Upper lobe of right lung (tissue), 1 donor: ENCODE measurements at places on chromosomes 6 and 20. TPM values are rescaled to one million over a fixed set of nuclear protein-coding genes. Genes with fewer than 3 reads are reported as not detected.

Gene PGC
- 1,050 TPM for total RNA-seq

Gene MYBL2
- total RNA-seq: 1.0 TPM

Gene PDSS2
- total RNA-seq: 16.2 TPM

Gene SAMD10
- 4.3 TPM for total RNA-seq

Gene B3GALT4
- total RNA-seq: 16.8 TPM

Gene OTOR
- total RNA-seq: not detected

Gene TRIM31
- total RNA-seq: 0.35 TPM

GRCh38 chr6:45116714-45117410 lies 211.3 kb upstream of the RUNX2 start:
- DNase-seq: no peak

- DNase-seq: peak; percentile 76
Observed at GRCh38 chr20:41029150-41029901, 704 bp downstream of the TOP1 start.

GRCh38 chr6:40341726-40342125 lies 245.4 kb downstream of the LRFN2 start:
- DNase-seq: no peak

DNA sequence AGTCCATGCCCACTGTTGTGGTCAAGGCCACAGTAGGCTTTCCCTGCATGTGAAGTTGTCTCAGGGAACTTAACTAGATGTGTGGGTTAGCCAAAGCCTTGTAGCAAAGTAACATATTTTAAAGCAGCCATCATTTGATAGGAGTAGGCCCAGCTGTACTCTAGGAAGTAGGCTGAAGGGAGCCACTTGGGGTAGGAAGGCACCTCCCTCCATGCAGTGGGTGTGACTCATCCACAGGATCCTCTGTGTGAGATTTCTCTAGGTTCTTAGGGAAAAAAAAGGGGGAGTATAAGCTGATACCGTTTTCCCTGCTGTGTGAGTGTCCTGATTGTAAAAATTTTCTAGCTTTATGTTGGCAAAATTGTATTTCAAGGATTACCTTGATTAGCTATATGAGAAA lies 44.7 kb downstream of the VAPB start:
- DNase-seq: no peak

DNA sequence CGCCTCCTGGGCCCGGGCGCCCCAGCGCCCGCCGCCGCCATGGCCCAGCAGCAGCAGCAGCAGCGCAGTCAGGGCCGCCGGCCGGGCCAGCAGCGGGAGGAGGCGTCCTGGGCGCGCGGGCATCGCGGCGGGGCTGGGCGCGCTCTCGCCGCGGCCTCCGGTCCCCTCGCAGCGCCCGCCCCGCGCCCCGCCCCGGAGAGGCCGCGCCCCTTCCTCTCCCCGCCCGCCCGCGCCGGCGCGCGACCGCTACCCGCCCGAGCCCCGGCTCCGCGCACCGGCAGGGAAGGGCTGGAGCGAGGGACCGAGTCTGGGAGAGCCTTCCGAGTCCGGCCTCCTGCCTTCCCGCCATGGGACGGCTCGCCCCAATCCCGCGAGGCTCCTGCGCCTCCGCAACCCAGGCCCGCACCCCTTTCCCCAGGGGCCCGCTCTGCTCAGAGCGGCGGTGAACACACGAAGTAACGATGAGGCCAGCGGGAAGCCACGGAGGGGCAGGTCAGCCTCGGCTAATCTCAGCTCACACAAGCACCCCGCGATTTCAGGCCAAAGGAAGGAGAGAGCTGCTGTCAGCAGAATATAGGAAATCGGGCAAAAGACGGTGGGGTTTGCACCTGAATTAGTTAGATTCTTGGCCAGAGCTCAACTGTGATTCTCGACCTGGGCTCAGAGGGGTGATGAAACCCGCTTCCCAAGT lies at the start of gene TXNDC5:
Gene TXNDC5 (minus strand): TSS at position 135 of the 691 bp plus-strand sequence. CDS start 12 bp downstream, at position 123.
- DNase-seq: peak; percentile 93

DNA sequence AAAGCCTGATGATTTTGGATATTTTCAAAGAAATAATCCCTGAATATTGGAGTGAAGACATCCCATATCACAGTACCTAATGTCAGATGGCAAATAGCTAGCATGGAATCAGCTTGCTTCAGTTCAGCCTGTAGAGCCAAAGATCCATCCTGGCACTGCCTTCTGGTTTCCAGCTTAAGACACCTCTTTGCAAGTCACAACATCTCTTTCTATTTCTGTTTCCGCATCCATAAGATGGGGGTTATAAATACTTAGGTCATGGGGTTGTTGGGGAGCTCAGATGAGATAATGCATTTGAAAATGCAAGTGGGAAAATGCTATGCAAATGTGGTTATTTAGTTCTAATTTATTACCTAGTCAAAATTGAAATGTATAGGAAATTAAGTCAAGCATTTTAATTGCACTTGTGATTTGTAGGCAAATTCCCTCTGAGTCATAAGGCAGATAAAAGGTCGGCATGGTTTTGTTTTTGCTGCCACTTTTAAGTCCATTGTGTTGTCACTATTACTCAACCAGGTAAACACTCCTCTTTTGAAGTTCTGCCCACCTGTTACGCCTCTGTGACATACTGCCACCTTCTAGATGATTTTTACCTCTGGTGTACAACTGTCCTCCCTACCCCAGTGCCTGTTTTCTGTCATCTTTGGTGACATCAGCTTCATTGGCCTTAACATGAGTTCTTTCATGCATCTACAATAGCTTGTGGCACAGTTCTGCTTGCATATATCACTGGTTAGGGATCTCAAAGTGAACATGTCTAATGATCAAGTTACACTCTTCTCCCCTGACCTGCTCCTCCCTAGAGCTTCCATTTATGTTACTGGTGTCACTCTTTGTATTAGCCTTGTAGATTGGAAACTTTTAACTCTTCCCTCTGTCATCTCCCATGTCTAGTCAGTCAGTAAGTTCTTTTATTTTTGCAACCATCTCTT lies 96.6 kb downstream of the CDKAL1 start:
- DNase-seq: no peak

DNA sequence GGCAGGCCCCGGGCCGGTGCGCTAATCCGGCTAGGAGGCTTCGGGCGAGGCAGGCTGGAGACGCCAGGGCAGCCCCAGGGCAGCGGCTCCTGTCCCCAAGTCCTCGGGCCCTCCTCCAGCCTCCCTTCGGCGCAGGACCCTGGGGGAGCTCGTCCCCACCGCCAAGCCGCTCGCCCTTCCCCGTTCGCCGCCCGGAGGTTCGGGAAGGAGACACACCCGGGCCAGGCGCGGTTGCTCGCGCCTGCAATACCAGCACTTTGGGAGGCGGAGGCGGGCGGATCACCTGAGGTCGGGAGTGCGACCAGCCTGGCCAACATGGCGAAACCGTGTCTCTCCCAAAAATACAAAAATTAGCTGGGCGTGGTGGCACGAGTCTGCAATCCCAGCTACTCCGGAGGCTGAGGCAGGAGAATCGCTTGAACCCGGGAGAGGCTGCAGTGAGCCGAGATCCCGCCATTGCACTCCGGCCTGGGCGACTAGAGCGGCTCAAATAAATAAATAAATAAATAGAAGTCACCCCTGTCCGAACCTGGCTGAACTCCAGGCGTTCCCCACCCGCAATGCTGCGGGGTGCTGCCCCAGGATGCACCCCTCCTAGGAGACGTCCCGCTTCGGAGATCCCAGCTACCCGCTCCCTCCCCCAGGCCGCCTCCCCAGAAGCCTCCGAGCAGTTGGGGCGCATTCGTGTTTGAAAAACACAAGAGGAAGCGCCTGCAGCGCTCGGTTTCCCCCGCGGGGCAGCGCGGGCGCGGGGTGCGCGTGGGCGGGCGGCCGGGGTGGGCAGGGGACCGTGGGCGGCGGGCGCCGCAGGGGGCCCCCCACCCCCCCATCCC lies 27.5 kb downstream of the SERPINB9 start:
- peak; percentile 83 for DNase-seq

DNA sequence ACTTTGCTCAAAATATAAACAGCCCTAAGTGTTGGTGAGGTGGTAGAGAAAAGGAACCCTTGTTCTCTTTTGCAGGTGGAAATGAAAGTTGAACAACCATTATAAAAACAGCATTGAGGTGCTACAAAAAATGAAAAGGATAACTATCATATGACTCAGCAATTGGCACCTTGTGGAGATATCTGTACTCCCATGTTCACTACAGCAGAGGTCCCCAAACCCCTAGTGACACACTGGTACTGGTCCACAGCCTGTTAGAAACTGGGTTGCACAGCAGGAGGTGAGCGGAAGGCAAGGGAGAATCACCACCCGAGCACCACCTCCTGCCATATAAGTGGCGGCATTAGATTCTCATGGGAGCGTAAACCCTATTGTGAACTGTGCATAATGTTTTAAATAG lies 267.4 kb upstream of the THEMIS start:
- no peak for DNase-seq

DNA sequence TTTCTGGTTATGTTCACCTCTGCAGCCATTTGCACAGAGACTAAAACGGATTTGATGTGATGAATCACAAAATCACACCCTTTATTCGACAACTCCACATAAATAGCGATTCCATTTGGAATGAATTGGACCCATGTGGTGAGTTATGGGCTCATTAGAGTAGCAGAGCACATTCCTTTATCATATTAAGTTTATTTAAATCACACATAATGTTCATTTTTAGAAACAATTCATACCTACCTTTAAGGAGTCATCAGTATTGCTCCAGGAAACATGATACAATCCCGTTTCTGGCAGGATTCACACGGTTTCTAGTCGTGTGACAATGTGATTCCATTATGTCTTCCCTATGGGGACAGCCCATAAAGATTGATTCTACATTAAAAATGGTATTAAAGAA lies 303.5 kb downstream of the CDH4 start:
- DNase-seq: no peak

DNA sequence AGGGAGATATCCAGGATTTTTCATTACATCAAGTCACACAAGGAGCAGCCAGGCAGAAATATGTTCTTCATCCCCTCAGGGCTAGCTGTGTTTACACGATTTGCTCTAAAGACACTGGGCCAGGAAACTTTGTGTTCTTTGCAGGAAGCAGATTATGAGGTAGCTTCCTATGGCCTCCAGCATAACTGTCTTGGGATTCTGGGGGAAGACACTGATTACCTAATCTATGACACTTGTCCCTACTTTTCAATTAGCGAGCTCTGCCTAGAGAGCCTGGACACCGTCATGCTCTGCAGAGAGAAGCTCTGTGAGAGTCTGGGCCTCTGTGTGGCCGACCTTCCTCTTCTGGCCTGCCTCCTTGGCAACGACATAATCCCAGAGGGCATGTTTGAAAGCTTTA lies 11.2 kb downstream of the FAM120B start:
- DNase-seq: no peak

- DNase-seq: no peak
Observed at GRCh38 chr20:4951299-4951698, 50.0 kb downstream of the SLC23A2 start.

DNA sequence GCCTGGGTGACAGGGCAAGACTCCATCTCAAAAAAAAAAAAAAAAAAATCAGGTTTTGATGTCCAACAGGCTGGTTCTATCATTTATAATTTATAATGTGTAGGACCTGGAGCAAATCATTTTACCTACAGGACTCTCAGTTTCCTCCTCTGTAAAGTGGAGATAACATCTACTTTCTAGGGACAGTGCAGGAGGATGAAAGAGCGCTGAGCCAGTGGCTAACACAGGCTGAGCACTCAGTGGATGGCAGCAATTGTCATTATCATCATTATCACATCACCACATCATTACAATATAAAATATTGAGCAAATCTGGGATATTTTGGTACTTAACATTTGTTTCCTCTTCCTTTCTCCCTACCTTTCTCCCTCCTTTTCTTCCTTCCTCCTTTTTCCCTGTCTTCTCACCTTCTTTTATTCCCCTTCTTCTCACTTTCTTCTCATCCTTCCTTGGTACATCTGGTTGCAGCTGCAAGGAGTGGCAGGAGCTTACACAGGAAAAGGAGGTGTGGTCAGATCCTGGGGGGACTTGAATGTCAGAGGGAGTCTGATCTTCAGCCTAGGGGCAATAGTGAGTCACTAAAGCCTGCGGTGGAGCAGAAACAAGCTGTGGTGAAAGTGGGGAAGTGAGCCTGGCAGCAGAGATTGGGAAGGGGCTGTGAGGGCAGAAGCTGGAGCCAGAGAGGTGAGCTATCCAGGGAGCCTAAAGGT lies 24.6 kb upstream of the CTNNBL1 start:
- no peak for DNase-seq

DNA sequence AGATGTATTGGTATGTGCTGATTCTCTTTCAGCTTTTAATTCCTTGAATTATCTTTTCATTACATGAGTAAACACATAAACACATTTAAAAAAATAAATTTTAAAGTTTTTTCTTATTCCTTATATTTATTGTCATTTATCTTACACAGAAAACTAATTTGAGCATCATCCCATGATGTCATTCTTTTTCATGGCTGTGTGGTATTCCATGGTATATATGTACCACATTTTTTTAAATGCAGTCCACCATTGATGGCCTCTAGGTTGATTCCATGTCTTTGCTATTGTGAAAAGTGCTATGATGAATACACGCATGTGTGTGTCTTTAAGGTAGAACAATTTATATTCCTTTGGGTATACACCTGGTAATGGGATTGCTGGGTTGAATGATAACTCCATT lies 33.3 kb downstream of the OTOR start:
- DNase-seq: no peak
